ENCODE measurements at places on chromosomes 3 and 15. TPM values are rescaled to one million over a fixed set of nuclear protein-coding genes. Genes with fewer than 3 reads are reported as not detected.

Gene THBS1
- 269 TPM for total RNA-seq

DNA sequence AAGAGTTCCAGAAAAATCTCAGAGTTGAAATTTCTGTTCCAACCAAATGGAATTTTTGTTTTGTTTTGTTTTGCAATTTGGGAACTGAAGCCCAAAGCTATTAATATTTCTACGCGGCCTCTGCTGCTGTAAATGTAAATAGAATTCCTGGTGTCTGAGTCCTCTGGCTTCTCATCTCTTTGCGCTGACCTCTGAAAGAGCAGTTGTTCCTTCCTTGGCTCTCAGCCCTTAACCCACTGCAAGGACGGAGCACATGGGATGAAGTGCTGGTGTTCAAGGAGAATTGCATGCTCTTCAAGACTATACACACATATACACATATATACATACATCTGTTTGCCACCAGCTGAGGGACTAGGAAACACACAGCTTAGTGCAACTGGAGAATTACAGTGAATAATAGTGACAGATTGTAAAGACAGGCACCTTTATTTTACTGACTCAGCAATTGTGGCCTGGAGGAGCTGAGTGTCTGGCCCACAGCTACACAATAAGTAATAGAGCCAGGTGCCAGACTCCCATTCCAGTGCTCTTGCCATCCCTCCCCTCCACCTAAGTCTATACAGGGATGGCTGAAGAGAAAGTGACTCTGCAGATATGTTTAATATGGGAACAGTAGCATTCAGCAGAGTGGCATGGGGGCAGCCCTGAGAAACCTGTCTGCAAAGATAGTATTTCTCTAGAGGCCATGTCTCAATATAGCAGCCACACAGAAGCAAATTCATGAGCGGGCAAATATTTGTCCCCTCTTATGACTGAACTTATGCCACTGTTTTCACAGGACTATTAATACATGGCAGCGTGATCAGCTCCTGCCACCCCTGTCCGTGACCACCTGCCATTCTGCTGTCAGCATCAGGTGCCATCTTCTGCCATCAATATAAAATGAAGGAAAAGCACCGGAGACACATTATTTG, 42.3 kb downstream of the NEK10 start:
- peaks cover 17% of the 10 kb centered on the region for H3K4me1 ChIP-seq
- H3K36me3 ChIP-seq, result no peaks in the 10 kb centered on the region
- H3K27me3 ChIP-seq, result no peaks in the 10 kb centered on the region
- H3K27ac ChIP-seq, result peak overlapping the region; percentile 49
- H3K4me3 ChIP-seq, result no peak overlapping the region

DNA sequence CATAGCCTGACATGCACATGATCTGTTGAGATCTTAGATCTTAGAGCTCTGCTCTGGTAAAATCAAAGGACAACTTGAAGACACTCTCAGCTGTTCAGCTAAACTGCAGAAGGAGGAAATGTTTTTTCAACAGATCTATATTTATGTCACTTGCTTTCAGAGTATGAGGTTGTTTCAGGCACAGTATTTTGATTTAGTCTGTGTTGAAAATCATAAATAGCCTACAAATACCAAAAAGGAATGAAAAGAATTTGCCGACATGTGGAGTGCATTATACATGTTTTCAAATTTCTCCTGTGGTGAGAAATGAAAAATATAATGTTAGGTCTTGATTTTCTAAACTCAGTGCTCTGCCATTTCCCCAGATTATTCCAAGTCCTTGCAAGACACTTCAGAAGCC, 1118.4 kb downstream of the TBL1XR1 start:
- H3K36me3 ChIP-seq, result no peaks in the 10 kb centered on the region
- no peak overlapping the region for H3K27ac ChIP-seq
- no peaks in the 10 kb centered on the region for H3K4me1 ChIP-seq
- no peak overlapping the region for H3K4me3 ChIP-seq
- no peak for DNase-seq

DNA sequence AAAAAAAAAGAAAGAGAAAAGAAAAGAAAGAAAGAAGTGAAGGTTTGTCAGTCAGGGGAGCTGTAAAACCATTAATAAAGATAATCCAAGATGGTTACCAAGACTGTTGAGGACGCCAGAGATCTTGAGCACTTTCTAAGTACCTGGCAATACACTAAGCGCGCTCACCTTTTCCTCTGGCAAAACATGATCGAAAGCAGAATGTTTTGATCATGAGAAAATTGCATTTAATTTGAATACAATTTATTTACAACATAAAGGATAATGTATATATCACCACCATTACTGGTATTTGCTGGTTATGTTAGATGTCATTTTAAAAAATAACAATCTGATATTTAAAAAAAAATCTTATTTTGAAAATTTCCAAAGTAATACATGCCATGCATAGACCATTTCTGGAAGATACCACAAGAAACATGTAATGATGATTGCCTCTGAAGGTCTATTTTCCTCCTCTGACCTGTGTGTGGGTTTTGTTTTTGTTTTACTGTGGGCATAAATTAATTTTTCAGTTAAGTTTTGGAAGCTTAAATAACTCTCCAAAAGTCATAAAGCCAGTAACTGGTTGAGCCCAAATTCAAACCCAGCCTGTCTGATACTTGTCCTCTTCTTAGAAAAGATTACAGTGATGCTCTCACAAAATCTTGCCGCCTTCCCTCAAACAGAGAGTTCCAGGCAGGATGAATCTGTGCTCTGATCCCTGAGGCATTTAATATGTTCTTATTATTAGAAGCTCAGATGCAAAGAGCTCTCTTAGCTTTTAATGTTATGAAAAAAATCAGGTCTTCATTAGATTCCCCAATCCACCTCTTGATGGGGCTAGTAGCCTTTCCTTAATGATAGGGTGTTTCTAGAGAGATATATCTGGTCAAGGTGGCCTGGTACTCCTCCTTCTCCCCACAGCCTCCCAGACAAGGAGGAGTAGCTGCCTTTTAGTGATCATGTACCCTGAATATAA, 2.0 kb downstream of the B2M start:
- H3K4me3 ChIP-seq, result peak overlapping the region; percentile 63
- peak overlapping the region; percentile 92 for H3K27ac ChIP-seq
- no peaks in the 10 kb centered on the region for H3K36me3 ChIP-seq
- no peak for DNase-seq
- peaks cover 3% of the 10 kb centered on the region for H3K4me1 ChIP-seq

GRCh38 chr3:150084128-150084527, 113.4 kb upstream of the PFN2 start:
- DNase-seq, result no peak
- no peaks in the 10 kb centered on the region for H3K27me3 ChIP-seq
- no peaks in the 10 kb centered on the region for H3K36me3 ChIP-seq
- no peak overlapping the region for H3K4me3 ChIP-seq

Gene FOXP1
- total RNA-seq, result 123 TPM

Gene C3orf80
- total RNA-seq, result not detected

GRCh38 chr3:188775412-188775811, 396.4 kb upstream of the TPRG1 start:
- peaks cover 10% of the 10 kb centered on the region for H3K4me1 ChIP-seq
- no peak for DNase-seq

- H3K4me3 ChIP-seq, result no peak overlapping the region
- no peaks in the 10 kb centered on the region for H3K36me3 ChIP-seq
- no peaks in the 10 kb centered on the region for H3K4me1 ChIP-seq
- no peak for DNase-seq
- no peak overlapping the region for H3K27ac ChIP-seq
Observed at GRCh38 chr3:154904328-154904727, 175.8 kb upstream of the MME start.

Gene TNFSF10
- 9.6 TPM for total RNA-seq

DNA sequence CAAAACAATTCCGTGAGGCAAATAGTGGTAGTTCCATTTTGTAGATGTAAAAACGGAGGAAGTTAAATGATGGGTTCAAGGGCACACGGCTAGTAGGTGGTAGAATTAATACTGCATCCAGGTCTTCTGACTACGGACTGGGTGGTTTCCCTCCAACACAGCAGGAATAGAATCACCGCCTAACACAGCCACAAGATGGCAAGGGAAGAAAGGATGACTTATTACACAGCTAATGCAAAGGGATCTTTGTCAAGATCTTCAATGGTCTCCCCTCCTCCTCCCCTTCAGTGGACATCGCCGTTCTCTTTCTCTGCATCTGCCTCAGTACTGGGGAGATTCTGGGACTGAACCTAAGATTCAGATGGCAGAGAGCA, 524 bp upstream of the TOPBP1 start:
- DNase-seq, result no peak
- H3K27me3 ChIP-seq, result no peaks in the 10 kb centered on the region
- H3K27ac ChIP-seq, result peak overlapping the region; percentile 81
- peak overlapping the region; percentile 81 for H3K4me3 ChIP-seq

DNA sequence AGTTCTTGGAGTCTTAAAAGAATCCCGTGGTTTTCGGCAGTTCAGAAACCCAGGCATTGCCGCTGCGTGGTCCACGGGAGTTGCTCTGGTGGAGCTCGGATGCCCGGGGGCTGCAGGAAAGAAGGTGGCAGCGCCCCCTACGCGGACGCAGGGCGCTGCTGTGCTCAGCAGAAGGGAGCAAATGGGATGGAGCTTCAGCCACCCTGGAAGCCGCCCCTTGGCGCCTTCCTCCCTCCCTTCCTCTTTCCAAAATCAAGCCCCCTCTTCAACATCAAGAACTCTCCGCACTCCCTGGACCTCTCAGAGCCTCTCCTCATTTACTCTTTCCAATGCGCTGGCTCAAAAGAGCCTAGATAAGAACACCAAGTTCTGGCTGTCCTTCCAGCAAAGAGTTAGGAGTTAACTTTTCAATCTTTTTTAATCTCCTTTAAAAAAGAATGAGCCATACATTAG, 880 bp upstream of the CHRNA7 start:
- peak overlapping the region; percentile 60 for H3K4me3 ChIP-seq
- DNase-seq, result peak; percentile 45
- peak overlapping the region; percentile 61 for H3K27ac ChIP-seq
- peaks cover 9% of the 10 kb centered on the region for H3K4me1 ChIP-seq
- H3K36me3 ChIP-seq, result no peaks in the 10 kb centered on the region

GRCh38 chr3:160400030-160400701, 716 bp downstream of the SMC4 start:
- H3K36me3 ChIP-seq, result no peaks in the 10 kb centered on the region
- H3K27me3 ChIP-seq, result no peaks in the 10 kb centered on the region
- H3K4me1 ChIP-seq, result peaks cover 1% of the 10 kb centered on the region
- peak; percentile 50 for DNase-seq

Gene DCP1A
- total RNA-seq, result 31.3 TPM

GRCh38 chr3:15819576-15819975, 21.8 kb upstream of the ANKRD28 start:
- H3K27me3 ChIP-seq, result no peaks in the 10 kb centered on the region
- no peak overlapping the region for H3K27ac ChIP-seq
- H3K4me3 ChIP-seq, result no peak overlapping the region
- no peak for DNase-seq

DNA sequence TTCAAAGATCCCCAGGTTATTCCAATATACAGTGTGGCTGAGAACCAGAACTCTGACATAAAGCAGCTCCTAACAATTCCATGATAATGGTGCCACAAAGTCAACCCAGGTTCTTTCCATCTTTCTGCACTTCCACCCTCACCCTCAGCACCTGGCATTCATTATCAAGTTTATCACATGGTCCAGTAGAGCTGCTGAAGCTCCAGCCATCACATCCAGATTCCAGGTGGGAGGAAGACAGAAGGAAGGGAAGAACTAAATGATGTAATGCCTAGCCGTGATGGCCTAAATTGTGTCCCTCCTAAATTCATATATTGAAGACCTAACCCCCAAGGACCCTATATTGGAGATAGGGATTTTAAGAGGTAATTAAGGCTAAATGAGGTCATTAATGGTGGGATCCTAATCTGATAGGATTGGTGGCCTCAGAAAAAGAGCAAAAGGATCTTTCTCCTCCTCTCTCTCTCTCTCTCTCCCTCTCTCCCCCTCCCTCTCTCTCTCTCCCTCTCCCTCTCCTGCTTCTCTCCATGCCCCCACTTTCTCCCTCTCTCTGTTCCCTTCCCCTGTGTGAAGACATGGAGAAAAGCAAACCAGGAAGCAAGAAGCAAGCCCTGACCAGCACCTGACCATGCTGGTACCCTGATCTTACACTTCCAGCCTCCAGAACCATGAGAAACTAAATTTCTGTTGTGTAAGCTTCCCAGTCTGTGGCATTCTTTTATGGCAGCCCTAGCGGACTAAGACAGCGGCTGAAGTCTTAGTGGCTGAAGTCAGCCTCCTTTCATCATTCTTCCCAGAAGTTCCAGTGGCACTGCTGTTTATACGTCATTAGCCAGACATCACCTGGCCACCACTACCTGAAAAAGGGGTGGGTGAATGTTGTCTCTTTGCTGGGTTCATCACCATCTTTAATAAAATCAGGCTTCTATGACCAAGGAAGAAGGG, 369.7 kb upstream of the PROK2 start:
- H3K27me3 ChIP-seq, result no peaks in the 10 kb centered on the region
- H3K4me3 ChIP-seq, result no peak overlapping the region
- peaks cover 7% of the 10 kb centered on the region for H3K4me1 ChIP-seq

DNA sequence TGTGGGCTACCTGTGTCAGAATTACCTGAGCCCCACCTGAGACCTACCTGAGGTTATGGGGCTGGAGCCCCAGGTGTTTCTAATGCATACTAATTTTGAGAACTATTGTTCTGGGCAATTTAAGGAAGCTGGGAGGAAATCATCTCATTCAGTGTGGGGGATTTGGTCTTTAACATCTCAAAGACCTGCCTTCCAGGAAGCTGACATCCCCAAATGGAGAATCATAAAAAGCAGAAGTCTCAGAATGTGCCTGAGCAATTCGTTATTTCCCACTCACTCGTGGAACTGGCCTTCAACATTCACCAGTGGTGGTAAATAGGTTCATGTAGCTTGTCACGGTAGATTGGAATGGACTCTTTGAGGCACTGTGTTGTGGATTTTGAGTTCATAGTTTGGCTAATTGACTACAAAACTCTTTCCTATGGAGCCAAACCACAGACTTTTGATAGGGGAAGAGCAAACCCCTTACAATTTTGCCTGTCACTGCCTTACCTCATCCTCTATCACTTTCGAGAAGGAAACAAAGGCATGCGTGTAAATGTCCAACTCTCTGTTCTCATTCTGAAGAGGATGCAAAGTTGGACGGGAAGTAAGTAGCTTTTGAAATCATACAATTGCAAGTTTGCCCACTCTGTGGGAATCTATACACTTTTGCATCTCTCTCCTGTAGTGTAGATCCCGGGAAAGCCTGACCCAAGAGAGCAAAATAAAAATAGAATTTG, 521.0 kb upstream of the MDFIC2 start:
- no peak for DNase-seq
- no peak overlapping the region for H3K4me3 ChIP-seq
- no peak overlapping the region for H3K27ac ChIP-seq
- H3K4me1 ChIP-seq, result peaks cover 3% of the 10 kb centered on the region
